ENCODE measurements at places on chromosomes 1 and 21.

DNA sequence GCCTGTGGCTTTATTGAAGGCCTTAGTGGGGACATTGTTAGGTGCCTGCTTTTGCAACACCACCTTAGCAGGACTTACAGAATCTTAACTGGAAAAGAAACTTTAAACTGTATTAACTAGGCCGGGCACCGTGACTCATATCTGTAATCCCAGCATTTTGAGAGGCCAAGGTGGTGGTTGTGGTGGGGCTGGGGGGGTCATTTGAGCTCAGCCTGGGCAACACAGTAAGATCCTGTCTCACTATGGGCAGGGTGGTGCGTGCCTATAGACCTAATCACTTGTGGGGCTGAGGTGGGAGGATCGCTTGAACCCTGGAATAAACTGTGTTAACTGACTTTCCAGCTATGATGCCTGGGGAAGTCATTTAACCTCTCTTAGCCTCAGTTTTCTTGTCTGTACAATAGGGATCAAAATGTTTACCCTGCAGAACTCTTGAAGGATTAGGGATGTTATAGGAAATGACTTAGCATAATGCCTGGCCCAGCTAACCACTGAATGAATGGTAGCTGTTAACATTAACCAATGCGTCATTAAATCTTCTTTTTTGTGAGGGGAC, 39.5 kb downstream of the IER5 start:
- DNase-seq = no peak

DNA sequence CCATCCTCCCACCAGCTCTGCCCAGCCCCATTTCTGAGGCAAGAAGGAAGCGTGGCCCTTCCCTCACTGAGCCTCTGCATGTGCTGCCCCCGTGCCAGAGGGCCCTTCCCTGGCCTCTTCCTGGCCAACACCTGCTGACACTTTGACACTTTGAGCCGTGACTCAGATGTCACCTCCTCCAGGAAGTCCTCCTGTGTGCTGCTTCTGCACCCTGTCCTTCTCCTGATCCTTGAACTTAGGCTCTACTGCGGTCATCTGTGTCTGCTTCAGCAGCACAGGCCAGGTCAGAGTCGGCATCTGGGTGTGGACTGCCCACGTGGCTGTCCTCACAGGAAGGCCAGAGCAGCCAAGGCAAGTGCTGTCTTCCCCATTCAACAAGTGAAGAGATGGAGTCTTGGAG, 19.6 kb upstream of the EPHA8 start:
- no peak for DNase-seq

DNA sequence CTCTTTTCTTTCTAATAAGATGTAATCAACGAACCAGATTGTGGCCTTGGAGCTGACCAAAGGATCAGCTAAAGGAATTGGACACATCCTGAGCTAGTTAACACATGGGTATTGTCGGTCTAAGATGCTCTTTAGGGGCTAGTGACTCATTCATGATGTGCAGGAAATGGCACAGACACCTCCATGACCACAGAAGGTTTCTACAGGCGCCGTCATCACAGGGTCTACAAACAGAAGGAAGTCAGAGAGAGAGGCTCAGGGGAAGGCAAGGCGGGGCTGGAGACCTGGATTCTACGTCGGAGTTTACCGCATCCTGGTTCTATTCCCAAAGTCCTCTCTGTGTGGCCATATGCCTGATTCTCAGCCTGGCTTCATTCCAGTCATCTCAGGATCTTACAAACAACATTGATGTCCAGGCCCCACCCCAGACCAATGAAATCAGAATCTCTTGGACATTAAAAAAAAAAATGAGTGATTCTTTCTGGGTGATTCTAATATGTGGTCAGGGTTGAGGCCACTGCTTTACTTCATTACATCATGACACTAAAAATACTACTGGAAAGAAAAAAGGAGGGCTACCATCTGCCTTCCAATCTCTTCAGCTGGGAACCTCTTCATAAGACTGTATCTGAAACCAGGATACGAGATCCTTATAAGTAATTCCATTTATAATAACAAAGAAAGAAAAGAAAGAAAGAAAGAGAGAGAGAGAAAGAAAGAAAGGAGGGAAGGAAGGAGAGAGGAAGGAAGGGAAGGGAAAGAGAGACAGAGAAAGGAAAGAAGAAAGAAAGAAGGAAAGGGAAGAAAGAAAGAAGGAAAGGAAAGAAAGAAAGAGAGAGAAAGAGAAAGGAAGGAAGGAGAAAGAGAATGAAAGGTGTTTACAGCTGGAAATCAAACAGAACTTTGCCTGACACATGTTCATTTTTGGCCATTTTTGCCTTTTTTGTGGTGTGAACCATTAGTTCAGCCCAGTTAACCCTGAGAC, 11.6 kb upstream of the KCNJ15 start:
- peak; percentile 98 for DNase-seq

DNA sequence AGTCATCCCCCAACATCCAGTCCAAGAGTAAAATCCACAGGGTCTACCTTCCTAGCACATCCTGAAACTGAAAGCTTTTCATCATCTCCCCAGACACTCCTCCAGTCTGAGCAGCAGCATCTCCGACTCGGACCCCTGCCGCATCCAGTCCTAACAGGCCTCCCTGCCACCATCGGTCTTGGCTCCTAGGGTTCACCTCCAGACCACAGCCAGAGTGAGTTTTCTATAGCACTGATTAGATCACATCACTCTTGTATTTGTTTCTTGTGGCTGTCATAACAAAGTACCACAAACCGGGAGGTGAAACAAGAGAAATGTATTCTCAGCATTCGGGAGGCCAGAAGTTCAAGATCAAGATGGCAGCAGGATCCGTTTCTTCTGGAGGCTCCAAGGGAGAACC, 187.8 kb downstream of the TOMM20 start:
- no peak for DNase-seq

GRCh38 chr21:25375675-25376074, 231.6 kb downstream of the MRPL39 start:
- no peak for DNase-seq

DNA sequence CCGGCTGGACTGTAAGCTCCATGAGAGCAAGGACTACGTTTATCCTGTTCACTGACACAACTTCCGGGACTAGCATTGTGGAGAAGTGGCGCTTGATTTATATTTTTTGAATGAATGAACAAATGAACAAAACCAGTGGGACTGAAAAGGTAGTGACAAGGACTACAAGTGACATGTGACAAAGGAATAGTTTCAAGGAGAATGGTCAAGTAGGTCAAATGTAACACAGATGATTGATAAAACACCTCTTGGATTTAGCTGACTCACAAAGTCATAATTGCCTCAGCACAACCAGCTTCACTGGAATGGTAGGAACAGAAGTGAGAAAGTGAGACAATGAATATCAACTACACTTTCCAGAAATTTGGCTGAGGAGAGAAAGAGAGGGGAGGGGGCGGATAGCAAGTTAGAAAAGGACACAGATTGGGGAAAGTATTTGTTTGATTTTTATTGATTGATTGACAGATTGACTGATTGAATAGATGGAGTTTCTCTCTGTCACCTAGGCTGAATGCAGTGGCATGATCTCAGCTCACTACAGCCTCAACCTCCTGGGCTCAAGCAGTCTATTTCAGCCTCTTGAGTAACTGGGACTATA, 14.2 kb downstream of the MTF1 start:
- DNase-seq = no peak

GRCh38 chr21:32136546-32136945, 142.3 kb downstream of the MIS18A start:
- no peak for DNase-seq

- DNase-seq = no peak
Measured at GRCh38 chr1:29312469-29313461, 76.4 kb downstream of the PTPRU start.

Data from kidney epithelial cell (primary cell).